ENCODE measurements at places on chromosomes 16 and 17.

- DNase-seq, result no peak
Observed at GRCh38 chr17:49514071-49514721, 19.1 kb downstream of the NGFR start.

GRCh38 chr17:73634629-73635028 is 9.6 kb downstream of the SDK2 start:
- DNase-seq, result no peak

GRCh38 chr16:2205967-2206313 is 686 bp downstream of the MLST8 start:
- DNase-seq, result no peak

DNA sequence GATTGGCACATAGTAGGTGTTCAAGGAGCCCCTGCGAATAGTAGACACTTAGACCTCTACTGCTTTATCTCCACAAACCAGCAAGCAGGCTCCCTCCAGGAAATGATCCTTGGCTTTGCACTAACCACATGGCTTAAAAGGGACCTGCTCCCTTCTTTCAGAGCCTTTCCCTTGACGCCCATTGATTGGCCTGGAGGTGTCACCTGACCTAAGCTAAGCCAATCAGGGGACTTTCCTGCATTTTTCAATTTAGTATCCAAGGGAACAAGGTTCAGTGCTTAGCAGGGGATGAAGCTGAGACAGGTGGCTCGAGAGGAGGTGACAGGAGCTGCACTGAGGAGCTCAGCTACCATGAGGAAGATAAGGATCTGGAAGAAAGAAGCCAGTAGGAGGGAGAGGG is 52.8 kb downstream of the CLEC19A start:
- DNase-seq, result no peak

- no peak for DNase-seq
Observed at GRCh38 chr17:82328141-82328993, 5.2 kb downstream of the SECTM1 start.

- no peak for DNase-seq
Observed at GRCh38 chr17:32486111-32486700, 587 bp upstream of the CDK5R1 start.

GRCh38 chr16:79909571-79909970 is 309.0 kb upstream of the MAF start:
- DNase-seq, result no peak
